ENCODE measurements at places on chromosomes 6 and 20.

GRCh38 chr6:12957321-12958051 is 240.9 kb downstream of the PHACTR1 start:
- DNase-seq, result no peak

DNA sequence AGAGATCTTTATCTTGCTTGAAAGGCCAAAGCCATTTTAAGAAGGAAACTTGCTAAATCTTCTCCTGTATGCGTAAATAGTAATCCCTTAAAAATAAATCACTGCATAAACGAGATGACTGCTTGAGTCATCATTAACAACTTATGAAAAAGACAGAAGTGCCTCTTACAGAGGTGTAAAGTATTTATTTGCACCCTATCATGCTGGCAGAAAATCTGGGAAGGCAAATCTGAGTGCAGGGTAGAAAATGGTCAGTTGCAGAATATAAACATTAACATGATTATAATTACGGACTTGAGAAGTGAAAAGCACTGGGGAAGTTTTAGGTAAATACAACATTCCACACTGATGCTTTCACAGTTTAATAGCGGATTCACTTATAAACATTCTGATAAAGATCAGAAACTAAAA is 67.5 kb upstream of the FBXO30 start:
- no peak for DNase-seq

GRCh38 chr6:84687431-84687830 is 77.0 kb downstream of the TBX18 start:
- DNase-seq, result no peak

- DNase-seq, result no peak
These were observed 8.5 kb upstream of the DNMT3B start for GRCh38 chr20:32753731-32754130.

GRCh38 chr6:141110481-141110880 is 1022.2 kb upstream of the GJE1 start:
- no peak for DNase-seq

- DNase-seq, result no peak
These were observed 45.6 kb upstream of the SMLR1 start for GRCh38 chr6:130781557-130781956.

- no peak for DNase-seq
These were observed 1.2 kb downstream of the PM20D2 start for GRCh38 chr6:89146718-89147700.

GRCh38 chr6:8969747-8970146 is 534.4 kb upstream of the SLC35B3 start:
- DNase-seq, result no peak

GRCh38 chr6:69280858-69281257 is 516.0 kb downstream of the LMBRD1 start:
- DNase-seq, result no peak

- DNase-seq, result no peak
These were observed 7.7 kb upstream of the C20orf203 start for GRCh38 chr20:32681175-32682084.

DNA sequence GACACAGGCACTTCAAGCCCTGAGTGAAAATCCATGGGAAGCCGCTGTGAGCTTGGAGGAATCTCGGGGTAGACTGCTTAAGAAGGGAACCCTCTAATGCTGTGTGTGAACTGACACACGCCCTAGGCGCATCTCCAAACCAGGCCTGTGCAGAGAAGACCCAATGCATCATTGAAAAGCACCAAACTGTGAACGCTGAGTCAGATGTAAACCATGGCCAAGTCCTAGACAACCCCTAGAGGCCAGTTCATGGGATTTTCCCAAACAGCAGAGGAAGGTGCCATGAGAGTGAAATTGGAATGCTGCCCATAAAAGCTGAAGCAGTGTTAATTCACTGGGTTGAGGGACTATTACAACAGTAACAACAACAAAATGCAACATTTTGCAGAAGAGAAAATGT is 296.5 kb downstream of the SMOC2 start:
- no peak for DNase-seq

- DNase-seq, result no peak
These were observed 18.6 kb upstream of the SPO11 start for GRCh38 chr20:57310821-57311514.

GRCh38 chr6:32170294-32170693 is 5.6 kb downstream of the AGPAT1 start:
- DNase-seq, result no peak

DNA sequence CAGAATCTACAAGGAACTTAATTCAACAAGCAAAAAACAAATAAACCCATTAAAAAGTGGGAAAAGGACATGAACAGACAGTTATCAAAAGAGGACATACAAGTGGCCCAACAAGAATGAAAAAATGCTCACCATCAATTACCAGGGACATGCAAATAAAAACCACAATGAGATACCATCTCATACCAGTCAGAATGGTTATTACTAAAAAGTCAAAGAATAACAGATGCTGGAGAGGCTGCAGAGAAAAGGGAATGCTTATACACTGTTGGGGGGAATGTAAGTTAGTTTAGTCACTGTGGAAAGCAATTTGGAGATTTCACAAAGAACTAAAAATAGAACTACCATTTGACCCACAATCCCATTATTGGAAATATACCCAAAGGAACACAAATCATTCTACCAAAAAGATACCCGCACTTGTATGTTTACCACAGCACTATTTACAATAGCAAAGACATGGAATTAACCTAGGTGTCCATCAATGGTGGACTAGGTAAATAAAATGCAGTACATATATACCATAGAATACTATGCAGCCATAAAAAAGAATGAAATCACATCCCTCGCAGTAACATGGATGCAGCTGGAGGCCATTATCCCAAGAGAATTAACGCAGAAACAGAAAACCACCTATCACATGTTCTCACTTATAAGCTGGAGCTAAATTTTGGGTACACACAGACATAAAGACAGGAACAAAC is 48.4 kb downstream of the RNGTT start:
- no peak for DNase-seq

DNA sequence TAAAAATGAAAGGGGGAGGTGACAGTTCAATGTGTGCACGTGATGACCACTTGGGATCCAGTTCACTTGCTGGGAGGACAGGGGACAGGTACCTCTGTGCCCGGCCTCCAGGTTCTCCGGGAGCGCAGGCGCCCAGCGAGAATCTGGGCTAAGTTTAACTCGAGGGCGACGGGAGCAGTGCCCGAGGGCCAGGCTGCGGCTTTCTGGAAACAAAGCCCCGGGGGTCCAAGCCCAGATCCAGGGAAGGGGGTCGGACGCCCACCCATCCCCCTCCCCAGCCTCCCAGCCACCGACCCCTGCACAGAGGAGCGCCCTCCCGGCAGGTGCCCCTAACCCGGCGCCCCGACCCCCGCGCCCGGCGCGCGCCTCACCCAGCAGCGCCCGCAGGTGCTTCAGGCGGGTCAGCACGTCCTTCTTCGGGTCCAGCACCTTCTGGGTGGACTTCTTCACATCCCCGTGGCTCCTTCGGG is 405 bp downstream of the RALGAPA2 start:
- DNase-seq, result no peak

DNA sequence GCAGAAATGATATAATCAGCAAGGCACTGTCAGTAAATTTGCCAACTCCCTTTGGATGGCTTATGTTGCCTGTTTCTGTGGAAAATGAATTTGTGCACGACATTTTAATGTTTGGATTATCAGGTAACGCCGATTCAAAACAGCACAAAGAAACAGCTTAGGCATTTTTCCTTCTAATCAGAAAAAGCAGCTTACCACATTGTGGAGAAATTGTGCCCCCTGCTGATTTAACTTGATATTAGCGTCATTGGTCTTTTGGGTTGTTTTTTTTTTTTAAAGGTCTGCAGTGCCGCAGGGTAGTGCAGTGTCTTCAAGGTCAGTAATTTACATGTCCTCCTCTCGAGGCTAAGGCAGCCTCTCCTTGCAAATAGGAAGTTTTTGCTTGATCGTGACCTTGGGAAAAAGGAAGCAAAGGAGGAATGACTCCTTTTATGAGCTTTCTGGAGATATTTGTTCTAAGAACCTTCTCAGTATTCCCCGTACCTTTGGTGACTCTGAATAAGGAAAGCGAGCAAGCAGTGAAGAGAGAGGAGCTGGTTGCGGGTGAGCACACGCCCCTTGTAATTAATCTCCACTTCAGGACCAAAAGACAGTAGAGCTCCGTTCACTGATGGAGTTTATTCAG is 79.1 kb downstream of the ELOVL4 start:
- peak; percentile 15 for DNase-seq

GRCh38 chr6:139801571-139802321 is 427.3 kb upstream of the CITED2 start:
- no peak for DNase-seq

DNA sequence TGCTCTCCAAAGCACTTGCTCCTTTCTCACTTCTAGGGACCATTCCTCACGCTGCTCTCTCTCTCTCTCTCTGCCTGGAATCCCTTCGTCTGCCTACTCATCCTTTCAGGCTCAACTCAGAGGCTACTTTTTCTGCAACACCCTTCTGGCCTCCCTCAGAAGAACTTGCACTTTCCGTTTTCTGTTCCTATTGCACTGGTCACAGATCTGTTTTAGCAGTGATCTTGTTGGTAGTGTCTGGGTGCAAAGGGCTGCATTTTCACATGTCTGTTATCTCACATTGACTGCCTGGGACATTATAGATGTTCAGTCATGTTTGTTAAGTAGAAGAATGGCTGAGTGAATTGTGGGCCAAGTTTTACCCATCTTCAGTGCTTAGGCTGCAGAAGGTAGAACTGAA is 63.5 kb downstream of the RIN2 start:
- DNase-seq, result no peak

GRCh38 chr20:47782920-47783552 is 2.2 kb downstream of the SULF2 start:
- DNase-seq, result no peak

GRCh38 chr6:17790489-17790888 is 83.8 kb upstream of the NUP153 start:
- no peak for DNase-seq

GRCh38 chr6:31826793-31827285 is 699 bp upstream of the HSPA1B start:
- no peak for DNase-seq

DNA sequence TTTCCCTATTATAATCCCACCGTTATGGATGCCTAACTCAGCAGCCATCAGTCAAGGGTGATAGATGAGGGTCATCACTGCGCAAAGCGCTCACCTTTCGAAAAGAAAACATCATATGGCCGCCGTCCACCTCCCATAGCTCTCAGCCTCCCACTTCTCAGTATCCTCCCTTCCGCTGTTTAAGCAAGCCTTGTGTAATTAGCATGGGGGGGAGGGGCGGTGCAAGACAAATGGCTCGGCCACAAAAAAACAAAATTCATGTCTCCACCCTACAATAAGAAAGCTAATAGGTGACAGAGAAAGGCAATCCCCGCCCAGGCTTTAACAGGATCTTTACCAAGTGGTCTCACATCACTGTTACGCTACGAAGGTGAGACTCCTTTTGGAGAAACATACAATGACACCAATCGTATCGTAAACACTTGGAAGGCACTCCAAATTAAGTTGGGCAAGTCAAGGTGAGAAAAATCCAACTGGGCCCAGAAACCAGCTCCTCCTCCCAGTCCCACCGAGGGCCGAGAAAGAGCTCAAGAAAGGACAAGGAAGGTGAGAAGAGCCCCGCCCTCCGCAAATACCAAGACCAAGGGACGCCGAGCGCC is 645 bp downstream of the DDX39B start:
- no peak for DNase-seq

- no peak for DNase-seq
These were observed 627.4 kb downstream of the CDH26 start for GRCh38 chr20:60585651-60586050.

GRCh38 chr6:36353411-36353915 is 16.8 kb upstream of the BNIP5 start:
- DNase-seq, result no peak

DNA sequence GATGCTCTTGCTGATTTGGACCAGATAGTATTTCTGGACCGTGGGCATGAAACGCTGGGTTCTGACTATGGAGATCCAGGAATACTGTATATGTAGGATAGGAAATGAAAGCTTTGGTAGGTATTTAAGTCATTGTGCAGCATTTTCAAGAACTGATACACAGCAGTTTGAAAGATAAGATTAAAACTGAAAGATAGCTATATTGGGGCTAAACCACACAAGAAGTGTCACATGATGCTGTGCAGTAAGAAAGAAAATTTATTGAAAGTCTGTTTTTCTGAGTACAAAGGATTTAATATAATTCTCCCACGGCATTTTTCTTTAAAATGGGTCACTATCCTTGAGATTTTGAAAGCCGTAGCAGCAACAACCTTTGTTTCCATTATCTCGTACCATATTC is 305 bp downstream of the IL17A start:
- no peak for DNase-seq

GRCh38 chr20:4545526-4545925 is 176.2 kb upstream of the PRND start:
- no peak for DNase-seq

- no peak for DNase-seq
These were observed 31.8 kb upstream of the NT5E start for GRCh38 chr6:85418059-85418458.

GRCh38 chr6:23910420-23910819 is 215.6 kb upstream of the NRSN1 start:
- no peak for DNase-seq

- DNase-seq, result peak; percentile 80
These were observed 99.1 kb downstream of the HIVEP2 start for GRCh38 chr6:142845624-142846458.

DNA sequence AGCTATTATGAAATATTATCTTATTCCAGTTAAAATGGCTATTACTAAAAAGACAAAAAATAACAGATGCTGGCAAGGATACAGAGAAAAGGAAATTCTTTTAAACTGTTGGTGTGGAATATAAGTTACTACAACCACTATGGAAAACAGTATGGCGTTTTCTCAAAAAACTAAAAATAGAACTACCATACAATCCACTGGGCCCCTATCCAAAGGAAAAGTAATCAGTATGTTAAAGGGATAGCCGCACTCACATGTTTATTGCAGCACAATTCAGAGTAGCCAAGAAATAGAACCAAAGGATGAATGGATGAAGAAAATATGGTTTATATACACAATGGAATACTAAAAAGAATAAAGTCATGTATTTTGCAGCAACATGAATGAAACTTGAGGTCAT is 303.8 kb upstream of the ECI2 start:
- no peak for DNase-seq

GRCh38 chr6:16238057-16238962 is at the start of gene GMPR:
Gene GMPR (plus strand): TSS chr6:16238587. CDS start chr6:16238694, 107 bp downstream.
- DNase-seq, result no peak

DNA sequence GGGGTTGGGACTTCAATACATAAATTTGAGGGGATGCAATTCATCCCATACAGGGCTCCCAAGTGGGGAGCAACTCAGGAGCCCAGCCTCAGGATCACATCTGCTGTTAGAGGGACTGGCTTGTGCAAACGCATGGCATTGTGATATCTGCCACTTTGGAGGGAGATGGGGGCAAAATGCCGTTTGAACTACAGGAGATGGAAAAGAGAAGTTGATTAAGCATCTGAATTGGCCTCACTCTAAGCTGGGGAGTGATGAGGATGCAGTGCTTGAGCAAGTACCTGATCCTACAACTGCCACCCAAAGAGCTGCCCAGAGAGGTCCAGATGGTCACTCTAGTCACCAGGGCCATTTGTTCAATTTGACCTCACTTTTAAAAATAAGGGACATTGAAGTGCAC is 2.0 kb downstream of the LY86 start:
- no peak for DNase-seq

All from cerebellar nuclear complex (tissue), 1 donor.